ENCODE measurements at places on chromosomes 12 and 14.

DNA sequence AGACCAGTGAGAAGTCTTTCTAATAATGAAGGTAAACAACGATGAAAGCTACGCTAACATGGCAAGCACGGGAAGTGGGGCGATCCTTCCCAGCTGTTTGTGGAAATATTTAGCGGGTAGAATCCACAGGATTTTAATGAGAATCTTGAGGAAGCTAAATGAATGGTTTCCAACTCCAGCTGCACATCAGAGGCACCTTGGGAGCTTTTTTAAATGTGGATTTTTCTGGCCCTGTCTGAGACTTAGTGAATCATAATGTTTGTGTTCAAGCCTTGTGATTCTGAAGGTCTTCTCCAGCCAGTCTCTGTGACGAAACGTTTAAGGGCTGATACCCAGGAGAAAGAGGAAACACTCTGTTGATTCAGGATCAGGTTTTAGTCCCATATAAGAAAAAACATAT is 169.8 kb downstream of the CAPZA3 start:
- no peak for DNase-seq

GRCh38 chr12:25018146-25018545 is 69.2 kb upstream of the BCAT1 start:
- no peak for DNase-seq

- no peak for DNase-seq
Measured at GRCh38 chr12:125187148-125187745, 122.0 kb downstream of the AACS start.

- DNase-seq = no peak
Measured at GRCh38 chr12:3292677-3293412, 198.2 kb upstream of the PRMT8 start.

- DNase-seq = peak; percentile 41
Measured at GRCh38 chr14:37027188-37027824, 145.1 kb downstream of the SLC25A21 start.

GRCh38 chr12:101490286-101490920 is 15.3 kb downstream of the SPIC start:
- DNase-seq = no peak

DNA sequence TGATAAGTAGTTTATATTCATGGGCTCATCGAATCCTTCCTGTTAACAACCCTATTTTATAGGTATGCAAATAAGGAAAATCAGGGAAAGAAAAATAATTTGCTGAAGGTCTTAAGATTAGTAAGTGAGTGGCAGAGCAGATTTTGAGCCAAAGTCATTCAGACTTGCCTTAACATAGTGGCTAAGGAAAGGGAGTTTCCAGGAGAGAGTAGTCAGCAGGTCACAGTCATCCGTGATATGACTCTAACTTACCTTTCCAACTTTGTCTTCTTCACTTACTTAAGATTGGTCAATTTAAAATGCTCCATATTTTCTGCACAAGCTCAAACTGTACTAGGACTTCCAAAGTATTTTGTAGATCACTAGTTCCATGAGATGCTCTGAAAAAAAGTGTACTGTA is 46.6 kb downstream of the AKAP6 start:
- no peak for DNase-seq

- no peak for DNase-seq
Measured at GRCh38 chr14:98816720-98817119, 455.3 kb downstream of the BCL11B start.

DNA sequence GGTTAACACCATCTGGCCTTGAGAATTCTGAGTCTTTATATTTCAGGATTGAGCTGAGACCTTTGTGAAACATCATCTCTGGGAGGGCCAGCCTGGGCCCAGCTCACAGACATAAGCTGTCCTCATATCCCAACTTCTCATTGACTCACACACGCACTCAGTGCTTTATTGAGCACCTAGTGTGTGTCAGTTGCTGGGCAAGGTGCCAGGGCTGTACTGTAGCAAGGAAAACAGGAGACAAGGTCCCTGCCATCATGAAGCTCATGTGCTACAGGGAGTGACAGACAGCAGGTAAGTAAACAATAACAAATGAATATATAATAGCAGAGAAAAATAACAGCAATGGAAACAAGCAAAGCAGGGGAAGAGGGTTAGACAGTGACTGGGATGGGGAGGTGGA is 30.5 kb upstream of the CCDC63 start:
- no peak for DNase-seq
